ENCODE measurements at places on chromosomes 2 and 18.

DNA sequence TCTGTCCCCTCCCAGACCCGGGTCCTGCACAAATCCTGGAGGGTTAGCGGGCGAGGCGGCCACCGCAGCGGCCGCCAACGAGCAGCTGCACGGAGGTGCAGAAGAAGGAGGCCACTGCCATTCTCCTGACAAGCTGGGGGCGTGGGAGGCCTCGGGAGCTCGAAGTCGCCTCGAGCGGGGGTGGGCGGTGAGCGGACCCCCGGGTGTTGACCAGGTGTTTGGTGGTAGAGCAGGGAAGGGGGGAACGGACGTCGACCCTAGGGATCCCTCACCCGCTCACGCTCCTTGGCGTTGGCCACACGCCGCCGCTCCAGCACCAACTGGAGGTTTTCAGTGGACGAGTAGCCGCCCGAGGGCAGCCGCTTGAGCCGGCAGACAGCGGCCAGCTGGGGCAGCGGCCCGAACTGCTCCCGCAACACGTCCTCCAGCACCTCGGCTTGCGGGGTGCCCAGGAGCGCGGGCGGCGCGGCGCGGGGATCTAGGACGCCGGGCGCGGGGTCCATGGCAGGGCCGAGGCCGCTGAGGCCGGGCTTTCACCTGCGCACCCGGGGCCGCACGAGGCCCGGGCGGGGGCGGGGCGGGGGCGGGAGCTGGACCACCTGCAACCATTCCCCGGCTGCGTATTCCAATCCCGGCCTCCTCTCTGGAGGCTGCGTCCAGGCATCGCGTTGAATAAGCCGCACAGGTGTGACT lies at the start of gene FIGLA:
FIGLA (minus strand) TSS at position 508 of the 693 bp plus-strand sequence; CDS start at position 503, 5 bp downstream.
- no peak for DNase-seq

GRCh38 chr18:10775026-10775425 lies 249.2 kb downstream of the NAPG start:
- no peak for DNase-seq

- no peak for DNase-seq
Observed at GRCh38 chr2:54771166-54771885, 47.9 kb downstream of the EML6 start.

DNA sequence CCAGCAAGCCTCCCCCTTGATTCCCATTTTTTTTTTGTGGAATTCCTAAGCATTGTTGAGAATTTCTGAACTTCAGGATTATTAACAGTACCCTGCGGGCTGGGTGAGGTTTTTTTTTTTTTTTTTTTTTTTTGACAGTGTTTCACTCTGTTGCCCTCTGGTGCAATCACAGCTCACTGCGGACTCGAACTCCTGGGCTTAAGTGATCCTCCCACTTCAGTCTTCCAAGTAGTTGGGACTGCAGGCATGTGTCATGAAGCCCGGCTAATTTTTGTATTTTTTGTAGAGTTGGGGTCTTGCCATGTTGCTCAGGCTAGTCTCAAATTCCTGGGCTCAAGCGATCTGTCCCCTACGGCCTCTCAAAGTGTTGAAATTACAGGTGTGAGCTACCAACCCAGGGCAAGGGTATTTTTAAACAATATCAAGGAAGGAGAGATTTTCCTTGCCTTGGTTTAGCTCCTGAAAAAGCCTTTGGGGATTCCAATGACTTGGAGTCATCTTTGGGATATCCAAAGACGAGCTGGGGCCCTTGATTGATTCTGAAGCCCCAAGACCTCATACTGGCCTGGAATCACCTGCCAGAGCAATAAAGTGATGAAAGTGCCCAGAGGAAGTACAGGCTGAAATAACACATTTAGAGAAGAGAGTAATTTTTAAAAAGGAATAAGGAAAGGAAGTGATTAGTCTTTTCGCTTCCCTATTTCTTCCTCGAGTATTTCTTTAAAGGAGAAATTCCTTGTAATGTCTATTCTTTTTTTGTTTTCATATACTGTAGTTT lies 240.2 kb downstream of the TGIF1 start:
- no peak for DNase-seq

DNA sequence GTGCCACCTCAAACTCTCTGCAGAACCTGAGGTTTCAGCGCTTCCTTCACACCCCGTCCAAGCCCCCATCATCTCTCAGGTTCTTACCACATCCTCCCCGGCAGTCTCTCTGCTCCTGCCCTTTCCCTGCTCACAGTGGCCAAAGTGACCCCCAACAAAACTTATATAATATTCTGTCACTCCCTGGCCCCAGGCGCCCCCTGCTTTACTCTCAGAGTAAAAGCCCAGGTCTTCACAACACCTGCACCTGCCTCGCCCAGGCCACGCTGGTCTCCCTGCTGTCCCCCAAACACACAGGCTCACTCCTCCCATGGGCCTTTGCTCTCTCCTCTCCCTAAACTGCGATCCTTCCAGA lies 6.4 kb downstream of the ITGB1BP1 start:
- no peak for DNase-seq

GRCh38 chr18:49011291-49011746 lies 60.6 kb upstream of the SMAD7 start:
- no peak for DNase-seq

- no peak for DNase-seq
Observed at GRCh38 chr2:215371915-215372897, 60.3 kb downstream of the ATIC start.

DNA sequence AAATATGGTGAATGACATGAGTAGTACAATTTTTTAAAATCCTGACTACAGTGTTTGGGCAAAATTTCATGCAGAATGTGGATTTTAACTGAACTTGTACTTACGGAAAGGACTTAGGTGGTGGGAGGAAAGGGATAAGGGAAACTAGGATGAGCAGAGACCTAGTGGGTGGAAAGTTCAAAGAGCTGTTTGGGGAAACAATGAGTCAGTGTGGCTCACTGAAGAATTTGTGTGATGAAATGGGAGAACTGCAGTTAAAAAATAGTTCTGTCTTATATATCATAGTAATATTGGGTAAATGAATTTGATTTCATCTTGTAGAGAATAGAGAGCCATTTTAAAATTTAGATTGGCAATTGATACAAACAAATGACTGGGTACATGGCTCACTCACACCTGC lies 220.1 kb upstream of the CTAGE1 start:
- DNase-seq: no peak

GRCh38 chr2:122261911-122262310 lies 506.5 kb downstream of the TSN start:
- DNase-seq: no peak

DNA sequence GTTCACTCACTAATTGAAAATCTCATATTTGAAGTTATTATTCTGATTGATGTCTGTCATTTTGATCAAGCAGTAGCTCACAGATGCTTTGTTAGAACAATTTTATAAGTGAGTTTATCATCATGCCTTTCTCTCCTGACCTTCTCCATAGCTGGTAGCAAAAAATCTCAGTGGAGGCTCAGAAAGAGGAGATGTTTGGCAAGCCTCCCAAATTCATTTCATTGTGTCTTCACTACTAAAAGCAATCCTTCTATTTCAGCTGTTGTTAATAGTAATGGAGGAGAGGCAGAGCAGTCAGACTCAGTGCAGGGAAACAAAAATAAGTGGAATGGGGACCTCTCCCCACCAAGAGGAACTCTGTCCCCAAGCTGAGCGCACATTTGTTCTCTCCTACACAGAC lies 2127.8 kb upstream of the CELF4 start:
- DNase-seq: no peak

- DNase-seq: no peak
Observed at GRCh38 chr2:118231759-118232158, 143.5 kb downstream of the INSIG2 start.

DNA sequence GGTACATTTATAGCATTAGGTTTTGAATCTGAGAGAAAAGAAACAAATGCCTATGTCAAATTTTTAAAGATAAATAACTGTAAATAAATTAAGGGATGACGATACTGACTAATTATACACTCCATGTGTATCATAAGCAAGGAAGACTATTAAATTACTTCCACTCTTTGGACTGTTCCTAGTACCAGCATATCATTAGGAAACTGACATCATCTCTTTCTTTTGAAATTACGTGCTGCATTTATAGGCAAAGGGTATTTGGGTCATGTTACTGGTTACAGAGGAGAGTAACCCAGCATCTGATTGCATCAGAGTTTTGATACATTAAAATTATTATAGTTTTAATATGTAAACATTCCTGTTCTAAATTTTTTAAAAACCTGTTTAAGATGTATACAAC lies 309.7 kb downstream of the XIRP2 start:
- DNase-seq: no peak

- no peak for DNase-seq
Observed at GRCh38 chr2:132605236-132606180, 64.5 kb downstream of the LYPD1 start.

- no peak for DNase-seq
Observed at GRCh38 chr2:8870441-8870840, 33.0 kb upstream of the KIDINS220 start.

DNA sequence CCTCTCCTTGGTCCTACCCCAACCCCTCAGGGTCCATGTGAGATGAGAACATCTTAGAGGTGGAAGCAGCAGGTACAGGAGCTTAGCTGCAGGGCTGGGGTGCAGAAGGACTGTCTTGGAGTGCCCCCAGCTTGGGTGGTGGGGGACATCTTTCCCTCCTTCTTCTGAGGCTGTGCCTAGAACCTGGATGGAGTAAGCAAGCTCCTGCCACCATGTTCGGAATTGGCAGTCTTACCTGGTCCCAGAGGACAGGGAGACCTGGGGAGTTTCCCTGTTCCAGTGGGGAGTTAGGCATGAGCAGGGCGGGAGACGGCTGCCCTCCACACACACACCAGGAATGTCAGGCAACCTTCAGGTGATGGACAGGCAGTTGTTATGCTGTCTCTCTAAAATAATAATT lies 131.0 kb upstream of the COPS8 start:
- DNase-seq: no peak

DNA sequence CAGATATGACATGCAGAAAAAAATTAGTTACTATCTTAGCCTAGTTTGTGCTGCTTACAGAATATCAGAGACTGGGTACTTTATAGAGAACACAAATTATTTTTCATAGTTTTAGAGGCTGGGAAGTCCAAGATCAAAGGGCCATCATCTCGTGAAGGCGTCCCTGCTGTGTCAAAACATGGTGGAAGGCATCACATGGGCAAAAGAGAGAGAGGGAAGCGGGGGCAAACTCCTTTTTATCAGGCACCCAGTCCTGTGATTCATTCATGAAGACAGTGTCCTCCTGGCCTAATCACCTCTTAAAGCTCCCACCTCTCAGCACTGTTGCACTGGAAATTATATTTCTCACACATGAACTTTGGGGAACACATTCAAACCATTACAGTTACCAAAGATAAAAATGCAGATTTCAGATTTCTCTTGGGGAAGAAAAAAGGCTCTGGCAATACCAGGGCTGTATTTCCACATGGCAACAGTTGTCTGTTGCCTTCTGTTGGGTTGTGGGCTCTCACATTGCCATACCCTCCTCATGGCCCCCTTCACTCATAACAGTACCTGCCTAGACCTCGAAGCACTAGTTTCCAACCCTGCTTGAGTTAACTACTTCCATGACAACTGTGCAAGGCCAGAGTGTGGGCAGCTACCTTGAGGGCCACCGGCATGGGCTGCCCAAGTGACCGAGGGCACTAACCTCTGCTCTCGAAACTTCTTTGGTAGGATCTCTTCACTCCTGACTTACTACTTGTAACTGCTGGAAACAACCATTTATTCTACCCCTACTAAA lies 2.7 kb upstream of the ACTR3 start:
- DNase-seq: no peak

Measured in erythroblast (primary cell).